A549 (cell line): ENCODE measurements at places on chromosomes 12 and 14.

DNA sequence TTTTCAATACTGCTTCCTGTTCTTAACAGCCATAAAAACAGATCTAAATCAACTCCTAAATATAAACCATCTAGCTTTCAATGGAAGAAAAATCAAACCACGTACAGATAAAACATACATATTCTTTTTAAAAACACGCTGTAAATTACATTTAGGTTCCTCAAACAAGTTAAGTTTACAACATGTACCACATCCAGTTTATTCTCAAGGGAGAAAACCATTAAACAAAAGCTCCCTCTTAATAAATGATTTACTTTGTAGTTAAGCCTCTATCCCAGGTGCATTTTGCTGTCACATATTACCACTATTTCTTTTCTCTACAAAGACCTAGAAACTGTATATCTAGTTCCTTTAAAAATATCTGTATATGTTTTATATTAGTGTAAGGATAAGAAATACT lies 3.1 kb downstream of the NUMB start:
- no peak for DNase-seq

GRCh38 chr14:104445086-104445485 lies 134.5 kb upstream of the C14orf180 start:
- DNase-seq, result no peak

DNA sequence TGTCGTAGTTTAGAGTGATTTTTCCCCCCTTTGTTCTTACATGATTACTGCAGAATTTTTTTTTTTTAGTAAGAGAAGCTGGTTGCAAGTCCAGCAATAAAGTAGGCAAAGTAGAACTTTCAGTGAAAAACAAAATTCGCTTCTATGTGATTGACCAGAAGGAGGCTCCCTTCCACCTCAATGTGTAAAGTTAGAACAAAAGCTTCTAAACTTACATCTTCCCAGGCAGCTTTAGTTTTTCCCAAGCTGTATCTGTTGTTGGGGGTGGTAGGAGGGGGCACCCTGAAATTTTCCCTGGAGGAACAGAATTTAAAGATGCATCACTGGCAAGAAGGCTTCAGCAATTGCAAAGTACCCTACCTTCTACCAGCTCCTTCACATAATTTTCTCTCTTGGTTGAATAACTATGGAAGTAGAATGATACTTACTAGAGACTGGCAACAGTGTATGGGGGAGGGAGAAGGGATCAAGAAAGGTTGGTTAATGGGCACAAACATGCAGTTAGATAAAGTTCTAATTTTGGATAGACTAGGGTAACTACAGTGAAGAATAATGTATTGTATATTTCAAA lies 87.3 kb upstream of the E2F7 start:
- DNase-seq, result peak; percentile 31

GRCh38 chr14:67837011-67837624 lies 17.5 kb downstream of the RAD51B start:
- peak; percentile 85 for DNase-seq

- no peak for DNase-seq
Measured at GRCh38 chr14:46490238-46490685, 161.3 kb downstream of the RPL10L start.

DNA sequence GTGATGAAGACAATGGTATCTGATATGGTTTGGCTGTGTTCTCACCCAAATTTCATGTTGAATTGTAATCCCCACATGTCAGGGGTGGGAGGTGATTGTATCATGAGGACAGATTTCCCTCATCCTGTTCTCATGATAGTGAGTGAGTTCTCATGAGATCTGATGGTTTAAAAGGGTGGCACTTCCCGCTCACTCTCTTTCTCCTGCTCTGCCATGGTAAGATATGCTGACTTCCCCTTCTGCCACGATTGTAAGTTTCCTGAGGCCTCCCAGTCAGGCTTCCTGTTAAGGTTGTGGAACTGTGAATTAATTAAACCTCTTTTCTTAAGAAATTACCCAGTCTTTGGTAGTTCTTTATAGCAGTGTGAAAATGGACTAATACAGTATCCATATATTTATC lies 25.6 kb upstream of the PTHLH start:
- no peak for DNase-seq

GRCh38 chr14:101823066-101823465 lies 61.6 kb downstream of the PPP2R5C start:
- DNase-seq, result no peak

DNA sequence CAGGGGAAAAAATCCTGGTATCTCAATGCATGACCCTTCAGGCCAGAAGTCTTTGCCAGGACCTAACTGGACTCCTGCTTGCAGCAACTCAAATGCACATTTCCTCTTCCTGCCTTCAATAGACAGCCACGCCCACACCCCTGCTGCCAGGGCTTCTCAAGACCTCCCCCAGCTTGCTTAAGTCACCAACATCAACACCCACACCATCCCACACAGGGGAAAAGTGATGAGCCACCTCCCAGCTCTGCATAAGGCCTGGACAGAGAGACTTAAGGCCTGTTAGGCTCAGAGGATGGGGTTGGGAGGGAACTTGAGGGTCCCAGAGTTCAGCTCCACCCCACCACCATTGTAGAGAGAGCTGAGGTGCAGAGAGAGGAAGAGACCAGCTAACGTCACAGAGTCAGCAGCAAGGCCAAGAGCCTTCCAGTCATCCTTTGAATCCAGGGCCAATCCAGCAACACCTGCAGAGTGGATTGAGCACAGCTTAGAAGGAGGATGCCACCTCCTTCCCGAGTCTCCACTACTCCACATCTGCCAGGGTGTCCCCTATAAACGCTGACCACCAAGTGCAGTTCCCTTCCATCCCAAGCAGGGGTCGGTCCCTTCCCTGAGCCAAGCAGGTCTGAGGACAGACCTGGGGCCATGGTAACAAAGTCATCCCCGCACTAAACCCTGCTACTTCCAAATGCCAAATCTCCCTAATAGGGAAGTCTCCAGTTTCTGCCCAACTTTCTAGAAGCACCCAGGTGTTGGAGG lies 50.0 kb downstream of the KDM2B start:
- DNase-seq, result peak; percentile 77

- peak; percentile 90 for DNase-seq
Measured at GRCh38 chr12:122830517-122831214, 4.6 kb upstream of the HIP1R start.

DNA sequence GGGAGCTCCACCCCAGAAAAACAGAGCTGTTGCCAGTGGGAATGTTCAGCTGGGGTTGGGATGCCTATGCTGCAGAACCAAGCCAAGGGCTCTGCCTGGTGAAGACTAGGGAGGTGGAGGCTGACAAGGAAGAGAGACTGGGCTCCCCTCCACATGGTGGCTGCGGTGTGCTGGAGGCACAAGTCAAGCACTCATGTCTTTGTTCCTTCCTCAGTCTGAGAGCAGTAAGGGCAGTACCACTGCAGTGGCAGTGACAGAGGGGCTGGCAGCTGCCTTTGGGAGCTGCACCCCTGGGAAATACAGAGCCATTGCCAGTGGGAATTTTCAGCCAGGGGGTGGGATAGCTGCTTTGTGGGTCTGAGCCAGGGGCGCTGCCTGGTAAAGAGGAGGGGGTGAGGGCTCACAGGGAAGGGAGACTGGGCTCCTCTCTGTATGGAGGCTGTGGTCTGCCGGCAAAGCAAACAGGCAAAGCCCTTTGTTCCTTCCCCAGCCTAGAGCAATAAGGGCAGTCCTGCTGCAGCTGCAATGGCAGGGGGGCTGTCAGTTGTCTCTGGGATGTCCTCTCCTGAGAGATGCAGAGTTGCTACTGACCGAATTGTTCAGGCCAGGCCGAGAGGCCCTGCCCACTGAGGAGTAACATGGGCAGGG lies 255.9 kb downstream of the RAD51B start:
- no peak for DNase-seq

- DNase-seq, result no peak
Measured at GRCh38 chr12:92047393-92047826, 98.2 kb downstream of the BTG1 start.

GRCh38 chr14:94483729-94484275 lies 7.8 kb upstream of the SERPINA9 start:
- no peak for DNase-seq

GRCh38 chr12:95694136-95694535 lies 96.4 kb downstream of the NTN4 start:
- no peak for DNase-seq

DNA sequence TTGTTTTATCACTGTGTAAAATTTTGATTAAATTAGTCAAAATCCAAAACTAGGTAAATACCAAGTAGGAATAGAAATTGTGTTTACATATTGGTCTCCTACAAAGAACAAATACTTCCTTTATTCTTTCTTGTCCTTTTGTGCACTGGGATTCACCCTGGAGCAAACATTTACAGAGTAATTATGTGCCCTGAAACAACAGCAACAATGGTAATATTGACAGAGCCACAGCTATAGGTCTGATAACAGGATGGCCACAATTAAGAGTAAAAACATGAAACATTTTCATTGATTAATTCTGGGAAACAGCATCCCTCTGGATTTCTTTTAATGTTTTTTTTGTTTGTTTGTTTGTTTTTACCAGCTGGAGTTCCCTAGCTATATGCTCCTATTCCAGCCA lies 61.2 kb downstream of the SLC38A6 start:
- no peak for DNase-seq
